ENCODE measurements at places on chromosomes 2 and 18.
A peak's percentile ranks its signal among the peaks of the same experiment; 100 is the strongest.

DNA sequence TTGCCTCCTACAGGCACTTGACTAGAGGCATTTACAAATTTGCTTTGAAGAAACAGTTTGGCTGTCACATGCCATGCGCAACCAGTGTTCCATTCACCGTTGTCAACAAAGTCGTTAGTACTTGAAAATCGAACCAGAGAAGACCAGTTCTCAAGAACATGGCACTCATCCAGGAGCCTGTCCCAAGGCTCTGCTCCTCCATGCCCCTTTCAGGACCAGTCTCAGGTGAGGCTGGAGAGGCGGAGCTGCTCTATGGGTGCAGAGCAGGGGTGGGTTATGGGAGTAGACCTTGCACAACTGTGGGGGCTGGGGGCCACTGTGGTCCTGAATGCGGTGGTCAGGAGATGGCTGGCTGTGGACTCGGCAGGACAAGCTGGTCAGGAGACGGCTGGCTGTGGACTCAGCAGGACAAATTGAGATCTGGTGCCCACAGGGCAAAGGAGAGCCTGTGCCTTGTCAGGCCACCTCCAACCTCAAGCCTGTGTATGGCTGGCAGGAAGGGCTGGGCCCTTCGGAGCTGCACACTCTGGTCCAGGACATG is 12.3 kb upstream of the ATP9B start:
- no peak for DNase-seq

GRCh38 chr2:68771211-68771751 is 36.7 kb downstream of the ARHGAP25 start:
- DNase-seq = no peak

- DNase-seq = no peak
Observed at GRCh38 chr2:137935591-137935990, 28.7 kb upstream of the HNMT start.

- DNase-seq = no peak
Observed at GRCh38 chr2:207617011-207617671, 8.1 kb downstream of the METTL21A start.

- DNase-seq = no peak
Observed at GRCh38 chr18:2485983-2486382, 85.3 kb downstream of the METTL4 start.

DNA sequence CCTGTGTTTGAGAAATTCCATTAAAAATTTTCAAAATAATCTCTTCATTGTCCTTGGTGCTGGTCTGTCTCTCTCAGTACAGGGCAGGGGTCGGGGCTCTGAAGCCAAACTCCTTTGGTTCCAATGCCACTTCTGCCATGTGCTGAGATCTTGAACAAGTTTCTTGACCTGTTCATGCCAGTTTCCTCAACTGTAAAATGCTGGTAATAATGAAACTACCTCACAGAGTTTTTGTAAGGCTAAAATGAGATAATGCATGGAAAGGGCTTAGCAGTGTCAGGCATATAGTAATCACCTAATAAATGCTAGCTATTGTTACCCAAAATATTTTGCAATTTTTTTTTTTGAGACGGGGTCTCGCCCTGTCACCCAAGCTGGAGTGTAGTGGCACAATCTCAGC is 16.9 kb upstream of the MREG start:
- DNase-seq = no peak

DNA sequence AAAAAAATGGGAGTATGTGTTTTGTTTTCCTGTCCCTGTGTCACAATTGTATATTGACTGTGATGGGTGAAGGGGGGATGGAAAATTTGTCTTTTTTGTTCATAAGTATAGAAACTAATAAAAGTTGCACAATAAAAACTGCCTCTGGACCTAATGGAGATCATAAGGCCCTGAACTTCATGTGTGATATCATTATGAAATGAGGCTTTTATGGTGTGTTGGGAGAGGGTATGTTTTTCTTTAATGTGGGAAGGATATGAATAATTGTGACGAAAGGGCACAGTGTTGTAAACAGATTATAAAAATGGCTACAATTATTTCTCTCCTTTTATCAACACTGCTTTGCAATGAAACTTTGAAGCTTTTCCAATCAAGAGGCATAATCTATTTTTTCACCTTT is 1889.3 kb upstream of the CELF4 start:
- DNase-seq = no peak

DNA sequence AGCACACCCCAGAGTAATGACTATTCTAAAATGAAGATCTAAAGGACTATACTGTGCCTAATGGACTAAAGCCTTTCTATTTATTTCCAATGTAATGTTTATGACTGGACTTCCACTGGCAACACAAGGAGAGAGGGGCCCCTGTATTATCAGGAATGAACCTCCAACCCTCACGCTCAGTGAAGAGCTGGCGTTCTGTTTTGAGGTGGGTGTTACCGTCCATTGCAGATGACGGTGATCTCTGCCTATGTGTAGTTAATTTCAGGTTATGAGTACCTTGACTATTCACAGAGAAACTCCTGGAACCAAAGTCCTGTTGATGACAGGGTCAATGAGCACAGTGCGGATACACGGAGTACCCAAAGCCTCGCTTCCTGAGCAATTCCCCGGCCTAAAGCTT is 85.4 kb downstream of the MEP1B start:
- DNase-seq = no peak

DNA sequence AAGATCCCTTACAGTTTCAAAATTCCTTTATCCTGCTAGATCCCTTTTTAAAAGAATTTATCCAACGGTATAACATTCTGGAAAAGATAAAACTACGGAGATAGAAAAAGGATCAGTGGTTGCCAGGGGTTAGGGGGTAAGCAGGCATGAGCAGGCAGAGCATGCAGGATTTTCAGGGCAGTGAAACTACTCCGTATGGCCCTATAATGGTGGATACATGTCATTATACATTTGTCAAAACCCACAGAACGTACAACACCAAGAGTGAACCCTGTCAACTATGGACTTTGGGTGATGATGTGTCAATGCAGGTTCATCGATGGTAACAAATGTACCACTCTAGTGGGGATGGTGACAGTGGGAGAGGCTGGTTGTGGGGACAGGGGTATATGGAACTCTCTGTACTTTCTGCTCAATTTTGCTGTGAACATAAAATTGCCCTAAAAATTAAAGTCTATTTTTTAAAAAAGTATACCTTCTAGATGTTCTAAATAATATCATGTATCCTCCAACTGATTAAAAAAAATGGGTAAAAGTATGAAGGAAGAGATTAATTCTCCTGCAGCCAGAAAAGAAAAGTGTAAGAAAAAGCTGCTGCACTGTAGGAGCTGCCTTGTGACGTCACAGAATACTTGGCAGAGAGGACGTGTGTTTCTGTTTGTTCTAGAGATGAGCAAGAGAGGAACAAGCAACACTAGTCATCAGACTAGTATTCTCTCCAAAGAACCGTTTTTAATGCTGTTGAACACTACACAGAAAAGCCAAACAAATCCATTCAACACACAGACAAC is 23.6 kb downstream of the ANKRD44 start:
- DNase-seq = no peak

DNA sequence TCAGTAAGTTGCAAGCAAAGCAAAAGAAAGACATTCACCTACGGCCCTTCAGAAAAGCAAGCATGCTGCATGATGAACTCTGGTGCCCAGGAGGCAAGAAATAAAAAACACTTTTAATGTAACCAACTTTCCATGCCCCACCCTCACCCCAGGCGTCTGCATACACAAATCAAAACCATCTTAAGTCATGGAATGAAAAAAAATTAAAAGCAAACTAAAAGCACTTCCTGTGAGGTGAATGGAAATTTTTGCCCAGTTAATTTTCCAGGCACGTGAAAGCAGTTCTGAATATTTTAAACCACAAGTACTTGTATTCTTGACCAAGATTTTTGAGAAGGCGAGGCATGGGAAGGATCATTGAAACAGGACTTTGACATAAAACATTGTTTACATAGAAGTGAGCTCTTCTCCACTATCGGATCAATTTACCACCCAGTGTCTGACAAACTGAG is 2.5 kb upstream of the ICOS start:
- DNase-seq = peak; percentile 29

GRCh38 chr18:62614494-62614893 is 91.7 kb downstream of the ZCCHC2 start:
- no peak for DNase-seq

- DNase-seq = no peak
Observed at GRCh38 chr18:32389858-32390257, 80.8 kb downstream of the GAREM1 start.

GRCh38 chr2:238465487-238466242 is 38.9 kb downstream of the ASB1 start:
- no peak for DNase-seq

DNA sequence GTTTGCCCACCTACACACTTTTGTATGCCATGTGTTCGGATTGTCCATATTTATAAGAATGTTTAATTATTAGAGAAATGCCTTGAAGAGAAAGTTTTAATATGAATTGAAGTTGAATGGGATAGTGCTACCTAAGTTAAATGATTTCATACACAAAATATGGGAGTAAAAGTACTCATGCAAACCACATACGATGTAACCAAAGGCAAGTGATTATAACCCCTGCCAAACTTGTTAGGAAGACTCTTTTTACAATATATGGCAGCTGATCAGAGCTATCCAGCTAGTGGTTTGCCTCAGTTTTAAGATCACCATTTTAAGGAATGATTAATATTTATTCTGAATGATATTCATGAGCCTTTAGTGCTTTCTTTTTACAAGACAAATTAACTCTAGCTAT is 106.7 kb downstream of the MYO1B start:
- no peak for DNase-seq

GRCh38 chr2:172627181-172627580 is 71.3 kb downstream of the PDK1 start:
- no peak for DNase-seq

- no peak for DNase-seq
Observed at GRCh38 chr2:29056452-29056851, 17.9 kb downstream of the PCARE start.

DNA sequence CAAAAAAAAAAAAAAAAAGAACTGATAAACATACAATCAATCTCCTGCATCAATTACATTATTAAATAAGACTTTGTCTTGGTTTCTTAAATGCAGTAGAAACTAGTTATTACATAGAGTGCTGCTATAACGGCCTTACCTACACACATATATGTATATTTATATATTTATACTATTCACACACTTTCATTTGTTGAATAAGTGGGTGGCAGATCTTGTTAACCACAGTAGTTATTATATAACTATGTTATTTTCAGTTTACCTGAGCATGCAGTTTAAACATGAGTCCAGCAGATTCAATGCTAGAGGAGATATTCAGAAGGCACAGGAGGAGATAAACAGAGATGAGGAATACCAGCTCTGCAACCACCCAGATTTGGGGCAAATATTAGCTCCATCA is 81.5 kb upstream of the CD226 start:
- DNase-seq = no peak

GRCh38 chr18:62939433-62939832 is 224.1 kb downstream of the PHLPP1 start:
- DNase-seq = no peak

DNA sequence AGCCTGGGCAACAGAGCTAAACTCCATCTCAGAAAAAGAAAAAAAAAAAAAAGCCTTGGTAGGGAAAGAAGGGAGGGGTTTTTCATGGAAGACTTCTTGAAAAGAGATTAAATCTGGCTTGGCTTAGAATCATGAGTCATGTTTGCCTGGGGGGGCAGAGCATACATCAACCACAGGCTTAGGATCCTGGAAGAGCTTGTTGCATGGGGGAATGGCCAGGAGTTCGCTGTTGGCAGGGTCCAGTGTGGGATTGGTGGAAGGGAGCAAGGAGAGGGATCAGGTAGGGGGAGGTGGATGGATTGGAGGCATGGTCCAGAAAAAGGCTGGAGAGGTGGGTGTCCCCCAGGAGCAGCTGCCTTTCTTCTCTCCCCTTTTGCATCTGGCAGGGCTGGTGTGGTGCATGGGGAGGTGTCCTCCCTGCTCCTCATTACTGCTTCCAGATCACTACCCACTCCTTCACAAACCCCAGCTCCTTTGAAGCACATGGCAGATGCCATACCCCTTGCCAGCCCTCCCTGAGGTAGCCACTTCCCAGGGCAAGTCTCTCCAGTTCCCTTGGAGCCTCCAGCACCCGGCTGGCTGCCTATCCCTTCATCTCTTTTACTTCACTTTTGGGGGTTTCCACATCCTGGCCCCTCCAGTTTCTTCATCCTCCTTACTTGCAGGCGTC is 2.5 kb downstream of the ARMC9 start:
- DNase-seq = no peak

- no peak for DNase-seq
Observed at GRCh38 chr18:79948719-79949411, 2.6 kb downstream of the SLC66A2 start.

- no peak for DNase-seq
Observed at GRCh38 chr2:97967931-97968627, 27.7 kb downstream of the TMEM131 start.

DNA sequence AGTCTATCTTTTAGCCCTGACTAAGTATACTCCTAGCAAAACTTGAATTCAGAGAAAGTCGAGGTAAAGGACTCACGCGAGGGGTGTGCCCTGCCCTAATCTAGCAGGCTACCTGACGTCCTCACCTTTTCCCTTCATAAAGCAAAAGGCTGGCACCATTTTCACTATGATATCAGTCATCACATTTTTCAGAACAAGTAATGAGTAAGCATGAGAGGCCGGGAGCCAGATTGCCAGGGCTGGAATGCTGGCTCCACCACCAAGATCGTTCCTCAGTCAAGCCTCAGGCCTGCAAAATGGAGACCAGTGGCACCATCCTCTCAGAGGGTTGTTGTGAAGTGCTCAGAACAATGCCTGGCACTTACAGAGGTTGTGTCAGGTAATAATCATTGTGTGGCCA is 18.7 kb upstream of the NCKAP5 start:
- no peak for DNase-seq

DNA sequence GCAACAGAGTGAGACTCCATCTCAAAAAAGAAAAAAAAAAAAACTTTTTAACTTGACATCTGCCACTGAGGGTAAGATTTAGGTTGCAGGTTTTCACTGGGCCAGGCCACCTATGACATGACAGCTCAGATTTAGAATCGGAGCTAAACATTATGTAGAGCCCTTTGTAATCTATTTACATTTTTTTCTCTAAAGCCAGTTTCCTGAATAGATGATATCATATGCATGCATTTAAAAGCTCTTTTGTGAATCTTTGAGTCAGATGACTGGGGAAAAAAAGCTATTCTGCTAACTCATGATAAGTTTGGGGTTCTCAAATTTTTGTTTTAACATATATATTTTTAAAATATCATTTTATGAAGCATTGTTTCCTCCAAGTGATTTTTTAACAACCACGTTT is 21.3 kb downstream of the PRKAG3 start:
- DNase-seq = no peak

- DNase-seq = no peak
Observed at GRCh38 chr2:100964222-100964621, 37.9 kb upstream of the RPL31 start.

DNA sequence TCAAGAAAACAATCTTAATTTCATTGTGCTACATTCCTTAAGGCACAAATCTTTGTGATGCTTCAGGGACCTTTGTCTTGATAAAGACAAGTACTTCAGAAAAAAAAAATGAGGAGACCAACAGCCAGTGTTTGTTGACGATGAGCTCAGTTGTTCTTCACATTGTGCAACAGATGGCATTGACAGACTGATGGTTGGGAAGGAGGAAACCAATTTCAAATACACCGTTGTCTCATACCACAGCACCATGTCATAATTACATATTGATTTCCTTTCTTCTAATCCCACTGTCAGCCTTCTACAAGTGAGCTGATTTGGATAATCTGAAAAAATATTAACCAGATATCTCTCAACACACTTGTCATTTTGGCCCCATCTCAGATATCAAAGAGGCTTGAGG is 53.7 kb upstream of the GRB14 start:
- DNase-seq = no peak

GRCh38 chr2:129061069-129061768 is 742.6 kb upstream of the HS6ST1 start:
- no peak for DNase-seq

All from stimulated activated CD8-positive, alpha-beta memory T cell treated with anti-CD3 and anti-CD28 coated beads, Interleukin-4, amount 100 ng/mL, for 1 hour (primary cell).